T47D (cell line): ENCODE measurements at places on chromosomes 11 and 22.

GRCh38 chr11:119993722-119994121 lies 144.2 kb downstream of the TRIM29 start:
- DNase-seq: peak; percentile 23

- no peak for DNase-seq
Observed at GRCh38 chr11:32580967-32581366, 2.7 kb upstream of the EIF3M start.

DNA sequence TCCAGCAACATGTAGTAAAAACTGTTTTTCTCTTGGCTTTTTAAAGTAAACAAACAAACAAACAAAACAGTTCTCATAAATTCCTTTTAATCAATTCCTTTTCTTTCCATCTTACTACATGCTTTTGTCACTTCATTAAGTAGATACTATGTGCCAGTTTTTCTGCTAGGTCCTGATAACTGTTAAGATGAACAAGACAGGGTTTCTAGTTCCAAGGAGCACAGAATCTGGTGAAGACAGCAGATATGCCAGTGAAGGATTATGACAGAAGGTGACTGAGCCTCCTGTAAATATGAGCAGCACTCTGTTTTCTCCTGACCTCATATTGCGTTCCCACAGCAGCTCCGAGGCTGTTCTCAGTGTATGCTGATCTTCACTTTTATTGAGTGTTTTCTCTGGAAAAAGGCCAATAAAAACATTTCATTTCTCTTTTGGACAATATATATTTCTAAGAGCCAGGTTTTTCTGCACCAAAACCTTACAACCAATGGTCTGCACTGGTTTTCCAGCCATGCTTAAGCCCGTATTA lies 45.8 kb downstream of the HEPHL1 start:
- no peak for DNase-seq

DNA sequence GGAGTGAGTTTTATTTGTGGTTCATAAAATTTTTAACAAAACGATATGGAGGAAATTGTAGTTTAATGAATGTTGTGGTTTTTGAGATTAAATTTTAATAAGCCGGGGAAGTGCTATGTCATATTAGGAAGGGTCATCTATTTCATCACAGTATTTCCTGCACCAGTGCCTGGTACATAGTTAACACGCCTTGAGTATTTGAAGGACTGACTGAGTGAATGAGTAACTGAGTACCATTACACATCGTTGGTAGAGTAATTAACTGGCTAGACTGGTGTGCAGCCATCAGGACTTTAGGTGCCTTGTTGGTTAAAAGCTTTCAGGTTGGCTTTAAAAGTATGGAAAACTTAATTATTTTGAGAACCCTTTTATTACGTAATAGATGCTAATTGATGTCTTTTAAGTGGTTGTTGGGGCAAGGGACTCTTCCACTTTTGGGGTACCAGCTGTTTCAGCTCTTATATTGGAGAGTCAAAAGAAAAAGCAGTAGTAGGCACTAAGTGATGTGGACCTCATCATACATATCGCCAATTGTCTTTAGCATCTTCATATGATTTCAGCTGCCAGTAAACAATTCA lies 101.8 kb downstream of the DDX10 start:
- no peak for DNase-seq

GRCh38 chr11:75557666-75558494 lies 4.2 kb upstream of the SERPINH1 start:
- no peak for DNase-seq

GRCh38 chr11:29153078-29153477 lies 863.8 kb downstream of the KCNA4 start:
- no peak for DNase-seq

DNA sequence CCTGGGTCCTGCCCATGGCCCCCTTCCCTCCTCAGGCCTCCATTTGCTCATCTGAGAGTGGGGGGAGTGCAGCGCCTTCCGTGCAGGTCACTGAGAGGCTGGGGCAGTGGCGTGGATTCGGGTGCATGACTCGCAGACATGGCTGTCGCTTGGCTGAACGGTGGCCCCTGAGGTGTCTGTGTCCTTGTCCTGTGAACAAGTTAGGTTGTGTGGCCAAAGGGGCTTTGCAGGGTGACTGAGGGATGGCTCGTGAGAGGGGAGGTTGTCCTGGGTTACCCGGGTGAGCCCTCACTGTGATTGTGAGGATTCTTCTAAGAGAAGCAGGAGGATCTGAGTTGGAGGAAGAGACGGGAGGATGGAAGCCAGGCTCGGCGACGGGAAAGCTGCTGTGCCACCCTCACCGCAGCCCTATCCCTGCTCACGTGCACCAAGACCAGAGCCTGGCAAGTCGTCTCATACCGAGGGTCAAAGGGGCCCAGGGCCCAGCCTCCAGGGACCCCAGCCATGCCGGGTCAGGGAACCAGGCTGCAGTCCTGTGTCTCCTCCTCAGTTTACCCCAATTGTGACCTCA lies 79.1 kb downstream of the KCNQ1 start:
- no peak for DNase-seq

DNA sequence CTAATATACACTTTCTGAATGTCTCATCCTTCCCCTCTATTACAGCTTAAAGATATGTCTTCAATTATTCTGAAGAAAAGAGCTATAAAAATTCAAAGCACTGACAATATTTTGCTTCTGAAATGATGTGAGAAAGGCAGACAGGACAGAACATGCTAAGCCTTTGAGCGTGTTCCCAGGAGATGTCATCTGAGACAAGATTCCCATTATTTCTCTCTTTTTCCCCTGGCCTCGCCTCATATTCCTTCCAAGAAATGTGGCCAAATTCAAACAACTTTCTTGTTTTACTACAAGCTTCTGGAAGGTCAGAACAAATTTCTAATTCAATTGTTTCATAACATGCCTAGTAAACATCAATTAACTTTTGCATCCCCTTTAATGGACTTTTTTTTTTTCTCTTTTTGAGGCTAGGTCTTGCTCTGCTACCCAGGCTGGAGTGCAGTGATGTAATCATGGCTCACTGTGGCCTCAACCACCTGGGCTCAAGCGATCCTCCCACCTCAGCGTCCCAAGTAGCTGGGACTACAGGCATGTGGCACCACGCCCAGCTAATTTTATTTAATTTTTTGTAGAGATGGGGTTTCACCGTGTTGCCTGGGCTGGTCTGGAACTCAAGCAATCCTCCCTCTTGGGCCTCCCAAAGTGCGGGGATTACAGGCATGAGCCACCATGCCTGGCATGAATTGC lies 37.1 kb upstream of the NFRKB start:
- no peak for DNase-seq

GRCh38 chr11:16769386-16769785 lies 30.9 kb downstream of the C11orf58 start:
- DNase-seq: no peak

DNA sequence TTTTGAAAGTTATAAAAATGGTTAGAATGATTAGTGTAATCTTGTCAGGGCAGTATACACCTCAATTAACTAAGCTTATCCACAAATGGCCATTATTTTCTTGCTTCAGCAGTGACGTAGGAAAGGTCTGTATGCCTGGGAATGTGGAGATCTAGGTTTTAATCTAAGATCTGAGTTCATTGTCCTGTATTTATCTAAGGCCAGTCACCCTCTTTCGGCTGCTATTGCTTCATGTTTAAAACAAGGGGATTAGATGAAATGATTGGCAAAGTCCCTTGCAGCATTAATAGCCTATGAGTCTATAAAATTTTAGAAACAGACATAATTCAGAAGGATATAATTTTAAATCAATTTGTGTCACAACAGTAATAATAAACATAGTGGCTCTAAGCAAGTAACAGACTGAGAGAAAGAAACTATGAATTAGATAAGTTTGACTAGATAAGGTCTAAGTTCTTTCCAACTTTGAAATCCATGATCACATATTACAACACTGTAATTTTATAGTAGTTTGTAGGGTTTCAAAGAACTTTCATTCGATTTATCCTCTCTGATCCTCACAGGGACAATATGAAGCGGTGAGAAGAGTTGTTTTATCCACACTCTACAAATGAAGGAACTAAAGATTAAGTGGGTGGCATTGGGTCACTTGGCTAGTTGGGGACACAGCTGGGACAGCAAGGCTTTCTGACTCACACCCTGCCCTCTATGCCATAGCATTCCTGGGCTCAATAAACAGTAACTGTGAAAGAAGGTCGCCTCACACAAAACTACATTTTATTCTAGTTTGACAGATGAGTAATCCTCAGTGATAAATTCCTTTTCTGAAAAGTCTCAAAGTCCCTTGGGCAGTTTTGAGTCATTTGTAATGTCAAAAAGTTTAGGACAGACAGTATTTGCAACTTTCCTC lies 60.6 kb upstream of the RDX start:
- DNase-seq: no peak

- peak; percentile 55 for DNase-seq
Observed at GRCh38 chr11:81989093-81989492, 744.6 kb downstream of the FAM181B start.

DNA sequence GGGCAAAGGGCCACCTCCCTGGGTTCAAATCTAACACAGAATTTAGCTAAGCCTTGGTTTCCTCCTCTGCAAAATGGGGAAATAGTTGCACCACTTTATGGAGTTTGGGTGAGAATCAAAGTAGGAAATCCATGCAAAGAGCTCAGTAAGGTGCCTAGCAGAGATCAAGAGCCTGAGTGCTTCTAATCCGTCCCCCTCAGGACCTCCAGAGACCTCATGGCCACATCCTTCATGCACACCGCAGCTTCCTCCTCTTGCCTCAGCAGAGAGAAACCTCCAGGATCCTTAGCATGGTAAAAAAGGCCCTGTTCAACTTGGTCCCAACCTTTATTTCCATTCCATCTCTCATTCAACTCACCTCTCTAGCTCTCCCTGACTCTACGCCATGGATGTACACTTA lies 37.8 kb upstream of the NAV2 start:
- no peak for DNase-seq

DNA sequence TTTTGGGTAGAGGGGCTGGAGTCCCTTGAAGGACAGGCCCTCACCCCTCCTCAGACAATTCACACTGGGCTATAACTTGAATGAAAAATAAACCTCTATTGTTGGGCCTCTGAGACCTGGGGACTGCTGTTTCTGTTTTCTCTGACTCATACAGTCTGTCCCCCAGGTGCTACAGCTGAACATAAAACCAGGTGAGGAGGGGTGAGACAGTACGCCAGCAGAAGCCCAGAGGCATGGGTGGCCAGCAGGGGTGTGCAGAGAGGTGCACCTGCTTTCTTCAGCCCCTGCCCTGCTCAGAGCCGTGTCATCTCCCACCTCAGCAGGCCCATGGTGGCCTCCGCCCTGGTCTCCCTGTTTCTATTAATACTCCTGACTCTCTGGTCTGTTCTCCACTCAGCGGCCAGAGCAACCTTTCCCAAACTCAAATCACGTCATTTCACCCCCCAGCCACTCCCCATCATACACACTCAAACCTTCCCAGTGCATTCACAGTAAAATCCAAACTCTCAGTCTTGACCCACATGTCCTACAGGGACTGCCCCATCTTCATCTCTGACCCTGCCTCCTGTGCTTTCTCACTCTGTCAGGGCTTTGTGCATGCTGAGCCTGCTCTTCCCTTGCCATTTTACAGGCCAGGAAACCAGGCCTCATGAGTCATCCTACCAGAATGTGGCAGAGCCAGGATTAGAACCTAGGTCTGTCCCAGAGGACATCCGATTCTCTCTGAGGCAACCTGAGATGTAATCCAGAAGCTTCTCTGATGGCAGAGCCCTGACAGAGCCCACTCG lies 5.4 kb upstream of the IL2RB start:
- DNase-seq: no peak

GRCh38 chr11:111977146-111978027 lies 40.2 kb downstream of the DIXDC1 start:
- DNase-seq: peak; percentile 63

- no peak for DNase-seq
Observed at GRCh38 chr11:31645747-31646146, 136.2 kb downstream of the ELP4 start.

GRCh38 chr11:69876013-69876412 lies 56.8 kb upstream of the FGF3 start:
- DNase-seq: no peak

DNA sequence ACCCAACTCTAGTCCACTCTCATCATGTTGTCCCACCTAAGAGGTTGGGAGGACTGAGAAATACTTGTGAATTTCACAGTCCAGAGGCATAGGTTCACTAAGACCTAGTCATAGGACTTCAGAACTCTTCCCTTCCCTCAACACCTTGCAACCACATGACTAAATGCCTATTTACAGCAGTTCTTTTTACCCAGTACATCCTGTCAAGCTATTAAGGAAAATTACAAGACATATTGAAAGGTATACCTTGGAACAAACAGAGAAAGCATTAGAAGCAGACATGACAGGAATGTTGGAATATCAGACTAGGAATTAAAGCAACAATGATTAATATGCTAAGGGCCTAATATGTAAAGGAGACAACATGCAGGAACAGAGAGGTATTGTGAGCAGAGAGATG lies 563.8 kb upstream of the LRRC4C start:
- no peak for DNase-seq

- no peak for DNase-seq
Observed at GRCh38 chr22:39648630-39648950, 78.0 kb downstream of the CACNA1I start.

DNA sequence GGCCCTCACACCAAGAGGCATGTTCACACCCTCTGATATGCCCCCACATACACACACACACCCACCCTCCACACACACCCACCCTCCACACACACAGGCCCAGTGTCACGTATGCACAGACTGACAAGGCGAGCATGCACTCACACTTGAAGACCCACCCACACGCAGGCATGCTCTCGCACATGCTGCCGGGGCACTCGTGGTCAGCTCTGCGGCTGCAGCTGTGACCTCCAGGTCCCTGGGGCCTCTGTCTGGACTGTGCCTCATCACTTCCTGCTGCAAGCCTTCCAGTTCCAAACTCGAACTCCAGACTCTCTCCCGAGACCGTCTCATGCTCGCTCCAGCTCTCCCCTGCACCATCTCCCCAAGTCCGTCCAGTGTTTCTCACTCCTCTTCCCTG lies 9.5 kb downstream of the DCHS1 start:
- no peak for DNase-seq

- no peak for DNase-seq
Observed at GRCh38 chr11:61349916-61350315, 11.8 kb downstream of the CYB561A3 start.

- no peak for DNase-seq
Observed at GRCh38 chr11:84675396-84676025, 951.6 kb downstream of the DLG2 start.

GRCh38 chr11:46455834-46456233 lies 64.3 kb upstream of the CHRM4 start:
- DNase-seq: no peak

DNA sequence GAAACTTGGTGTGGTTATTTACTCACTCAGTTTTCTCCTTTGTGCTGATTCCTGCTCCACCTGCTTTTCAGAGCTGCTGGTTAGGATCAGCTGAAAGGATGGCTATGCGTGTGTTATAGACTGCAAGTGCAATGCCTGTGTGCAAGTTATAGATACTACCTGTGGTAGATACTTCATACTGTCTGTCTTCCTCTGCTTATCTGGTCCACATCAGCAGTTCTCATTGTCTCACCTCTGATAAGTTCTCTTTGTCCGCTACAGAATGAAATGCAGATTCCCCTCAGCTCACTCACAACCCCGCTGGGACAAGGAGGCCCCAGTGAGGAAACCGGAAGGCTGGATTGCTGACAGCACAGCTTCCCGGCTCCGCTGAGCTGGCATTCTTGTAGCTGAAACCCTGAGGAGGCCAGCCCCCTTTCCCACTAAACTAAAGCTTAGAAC lies 37.5 kb upstream of the LYVE1 start:
- no peak for DNase-seq
